Panc1 (cell line): ENCODE measurements at places on chromosomes 13 and 19. TPM values are rescaled to one million over a fixed set of nuclear protein-coding genes. Genes with fewer than 3 reads are reported as not detected.
A peak's percentile ranks its signal among the peaks of the same experiment; 100 is the strongest.

DNA sequence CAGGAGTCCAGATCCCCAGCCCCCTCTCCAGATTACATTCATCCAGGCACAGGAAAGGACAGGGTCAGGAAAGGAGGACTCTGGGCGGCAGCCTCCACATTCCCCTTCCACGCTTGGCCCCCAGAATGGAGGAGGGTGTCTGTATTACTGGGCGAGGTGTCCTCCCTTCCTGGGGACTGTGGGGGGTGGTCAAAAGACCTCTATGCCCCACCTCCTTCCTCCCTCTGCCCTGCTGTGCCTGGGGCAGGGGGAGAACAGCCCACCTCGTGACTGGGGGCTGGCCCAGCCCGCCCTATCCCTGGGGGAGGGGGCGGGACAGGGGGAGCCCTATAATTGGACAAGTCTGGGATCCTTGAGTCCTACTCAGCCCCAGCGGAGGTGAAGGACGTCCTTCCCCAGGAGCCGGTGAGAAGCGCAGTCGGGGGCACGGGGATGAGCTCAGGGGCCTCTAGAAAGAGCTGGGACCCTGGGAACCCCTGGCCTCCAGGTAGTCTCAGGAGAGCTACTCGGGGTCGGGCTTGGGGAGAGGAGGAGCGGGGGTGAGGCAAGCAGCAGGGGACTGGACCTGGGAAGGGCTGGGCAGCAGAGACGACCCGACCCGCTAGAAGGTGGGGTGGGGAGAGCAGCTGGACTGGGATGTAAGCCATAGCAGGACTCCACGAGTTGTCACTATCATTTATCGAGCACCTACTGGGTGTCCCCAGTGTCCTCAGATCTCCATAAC lies at the start of gene APOE:
Gene APOE (plus strand): TSS at position 360 of the 724 bp plus-strand sequence. CDS start 829 bp downstream, outside the sequence.
- H3K27me3 ChIP-seq, result no peaks in the 10 kb centered on the region
- peak within 1 kb of the TSS; percentile 51 for H3K4me3 ChIP-seq
- H3K4me1 ChIP-seq, result peaks cover 13% of the 10 kb centered on the region
- peak within 1 kb of the TSS; percentile 79 for H3K27ac ChIP-seq
- H3K36me3 ChIP-seq, result no peaks in the 10 kb centered on the region

DNA sequence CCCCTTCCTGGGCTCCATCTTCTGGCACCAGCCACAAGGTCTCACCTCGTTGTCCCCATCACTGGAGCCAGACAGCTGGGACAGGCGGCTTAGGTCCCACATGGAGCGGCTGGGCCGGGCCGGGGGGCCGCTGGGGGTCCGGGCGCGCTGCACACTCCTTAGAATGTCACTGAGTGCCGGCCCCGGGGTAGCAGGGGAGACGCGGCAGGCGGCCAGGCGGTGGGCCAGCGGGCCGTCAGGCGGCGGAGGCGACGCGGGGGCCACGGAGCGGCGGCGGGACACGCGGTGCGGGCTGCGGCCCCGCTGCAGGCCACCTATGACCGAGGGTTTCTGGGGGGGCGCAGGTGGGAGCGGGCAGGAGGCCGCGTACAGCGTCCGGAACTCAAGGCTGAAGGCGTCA lies 3.1 kb upstream of the SPACA4 start:
- H3K4me1 ChIP-seq, result no peaks in the 10 kb centered on the region
- no peak for DNase-seq
- no peaks in the 10 kb centered on the region for H3K27me3 ChIP-seq
- H3K27ac ChIP-seq, result no peak overlapping the region
- H3K36me3 ChIP-seq, result no peaks in the 10 kb centered on the region

DNA sequence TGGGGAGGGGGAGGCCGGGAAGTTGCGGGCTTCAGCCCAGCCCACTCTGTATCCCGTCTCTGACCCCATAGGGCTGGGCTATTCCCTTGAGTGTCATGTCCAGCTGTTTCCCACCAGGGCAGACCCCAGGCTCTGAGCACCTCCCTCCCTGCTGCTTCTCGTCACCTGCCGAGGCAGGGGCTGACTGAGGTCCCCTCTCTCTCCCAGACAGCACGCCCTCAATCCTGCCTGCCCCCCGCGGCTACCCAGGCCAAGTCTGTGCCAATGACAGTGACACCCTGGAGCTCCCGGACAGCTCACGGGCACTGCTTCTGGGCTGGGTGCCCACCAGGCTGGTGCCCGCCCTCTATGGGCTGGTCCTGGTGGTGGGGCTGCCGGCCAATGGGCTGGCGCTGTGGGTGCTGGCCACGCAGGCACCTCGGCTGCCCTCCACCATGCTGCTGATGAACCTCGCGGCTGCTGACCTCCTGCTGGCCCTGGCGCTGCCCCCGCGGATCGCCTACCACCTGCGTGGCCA lies 625 bp downstream of the F2RL3 start:
- H3K4me3 ChIP-seq, result no peak overlapping the region
- H3K27ac ChIP-seq, result no peak overlapping the region
- no peaks in the 10 kb centered on the region for H3K36me3 ChIP-seq
- no peaks in the 10 kb centered on the region for H3K4me1 ChIP-seq

DNA sequence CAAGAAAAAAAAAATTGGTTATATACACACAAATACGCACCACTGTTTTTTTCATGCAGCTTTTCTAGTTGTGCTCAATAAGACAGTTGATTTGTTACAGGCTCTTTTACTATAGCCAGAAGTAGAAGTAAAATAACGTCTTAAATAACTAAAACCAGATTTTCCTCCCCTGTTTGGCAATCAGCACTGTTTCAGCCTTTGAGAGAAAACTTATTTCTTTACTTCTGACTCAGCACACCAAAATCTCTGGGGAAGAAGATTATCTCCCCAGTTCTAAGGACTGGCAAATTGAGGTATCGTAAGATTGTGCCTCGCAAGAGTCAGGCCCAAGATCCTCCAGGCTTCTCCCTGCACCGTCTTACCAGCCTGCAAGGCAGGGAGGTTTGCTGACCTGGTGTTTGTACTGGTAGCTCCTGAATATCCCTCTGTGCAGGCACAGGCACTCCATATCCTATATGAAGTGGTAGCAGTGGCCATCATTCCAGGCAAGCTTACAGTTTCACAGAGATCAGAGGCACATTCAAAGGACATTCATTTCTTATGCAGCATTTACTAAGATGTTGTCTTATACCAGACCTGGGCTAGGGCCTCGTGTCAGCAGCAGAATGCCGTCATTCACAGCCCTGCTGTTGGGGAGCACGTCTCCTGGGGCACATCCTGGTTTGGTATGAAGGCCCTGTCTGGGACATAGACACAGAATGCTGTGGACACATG lies 268.2 kb downstream of the ZNF536 start:
- no peaks in the 10 kb centered on the region for H3K36me3 ChIP-seq
- DNase-seq, result no peak
- H3K27ac ChIP-seq, result no peak overlapping the region
- no peaks in the 10 kb centered on the region for H3K4me1 ChIP-seq
- H3K27me3 ChIP-seq, result peaks cover 6% of the 10 kb centered on the region; the same call in 1 of the 2 replicates

DNA sequence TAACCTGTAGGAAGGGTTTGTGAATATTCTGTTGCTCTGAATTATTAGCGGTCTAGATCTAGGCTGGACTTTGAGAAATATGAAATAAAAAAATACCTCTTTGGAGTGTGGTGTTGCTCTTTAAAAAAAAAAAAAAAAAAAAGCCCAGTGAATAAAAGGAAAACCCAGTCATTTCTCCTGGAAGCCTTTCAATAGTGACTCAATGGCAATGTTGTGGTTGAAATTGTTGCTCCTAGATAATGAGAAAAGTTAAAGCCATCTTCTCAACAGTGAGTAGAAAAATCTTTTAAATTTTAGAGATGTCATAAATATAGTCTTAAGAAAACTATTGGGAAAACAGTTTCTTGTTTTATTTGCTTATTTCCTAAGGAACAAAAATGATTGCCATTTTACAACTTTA lies 135.3 kb downstream of the RFC3 start:
- no peak overlapping the region for H3K4me3 ChIP-seq
- H3K4me1 ChIP-seq, result no peaks in the 10 kb centered on the region
- H3K27ac ChIP-seq, result no peak overlapping the region
- DNase-seq, result no peak

DNA sequence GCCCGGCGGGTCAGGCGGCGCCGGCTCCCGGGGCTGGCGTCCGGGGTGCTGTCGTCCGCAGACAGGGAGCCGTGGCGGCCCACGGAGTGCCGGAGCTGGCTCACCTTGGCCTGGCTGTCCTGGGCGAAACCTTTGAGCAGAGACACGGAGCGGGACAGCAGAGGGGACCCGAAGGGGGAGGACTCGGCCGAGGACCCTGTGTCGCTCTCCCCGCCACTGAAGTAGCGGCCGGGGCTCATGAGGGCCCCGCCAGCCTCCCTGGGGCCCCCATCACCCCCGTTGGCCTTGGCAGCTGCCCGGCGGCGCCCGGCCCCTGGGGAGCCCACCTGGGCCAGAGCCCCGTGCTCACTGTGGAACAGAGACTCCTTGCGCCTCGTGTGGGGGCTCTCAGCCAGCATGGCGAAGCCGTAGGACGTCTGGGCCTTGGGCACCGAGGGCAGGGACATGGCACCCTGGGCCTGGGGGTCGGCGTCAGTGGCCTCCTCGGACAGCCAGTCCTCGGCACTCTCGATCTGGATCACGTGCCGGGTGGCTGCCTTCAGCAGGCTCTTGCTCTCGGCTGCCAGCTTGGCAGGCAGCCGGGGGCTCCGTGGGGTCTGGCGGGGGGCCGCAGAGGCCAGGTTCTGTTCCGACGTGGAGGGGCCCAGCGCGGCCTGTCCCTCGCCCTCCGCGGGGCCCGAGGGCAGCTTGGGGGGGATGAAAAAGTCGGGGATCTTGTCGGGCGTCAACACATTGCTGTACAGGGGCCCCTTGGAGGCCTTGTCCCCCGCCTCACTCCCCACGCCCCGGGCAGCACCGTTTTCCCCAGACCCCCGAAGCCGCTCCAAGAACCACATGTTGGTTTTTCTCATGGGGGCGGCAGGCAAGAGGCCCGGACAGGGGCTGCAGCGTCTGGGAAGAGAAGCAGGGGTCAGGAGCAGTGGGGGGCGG lies 1.2 kb downstream of the C2CD4C start:
- H3K4me1 ChIP-seq, result peaks cover 26% of the 10 kb centered on the region
- no peaks in the 10 kb centered on the region for H3K27me3 ChIP-seq
- peak overlapping the region; percentile 34 for H3K4me3 ChIP-seq
- no peak overlapping the region for H3K27ac ChIP-seq

GRCh38 chr19:46489445-46490272 lies 6.0 kb downstream of the PNMA8B start:
- H3K27me3 ChIP-seq, result no peaks in the 10 kb centered on the region
- no peak for DNase-seq
- H3K4me3 ChIP-seq, result no peak overlapping the region
- no peaks in the 10 kb centered on the region; the same call in 1 of the 2 replicates for H3K4me1 ChIP-seq
- H3K27ac ChIP-seq, result no peak overlapping the region

- peak overlapping the region; percentile 86 for H3K4me3 ChIP-seq
- H3K27me3 ChIP-seq, result no peaks in the 10 kb centered on the region
- H3K36me3 ChIP-seq, result no peaks in the 10 kb centered on the region
- H3K27ac ChIP-seq, result peak overlapping the region; percentile 70
- DNase-seq, result no peak
Observed at GRCh38 chr19:14081797-14082674, 3.5 kb downstream of the C19orf67 start.

GRCh38 chr19:51398096-51398704 lies 7.8 kb upstream of the C19orf84 start:
- H3K27ac ChIP-seq, result no peak overlapping the region
- H3K4me3 ChIP-seq, result no peak overlapping the region
- no peaks in the 10 kb centered on the region for H3K27me3 ChIP-seq
- peaks cover 3% of the 10 kb centered on the region for H3K4me1 ChIP-seq
- DNase-seq, result no peak
- H3K36me3 ChIP-seq, result no peaks in the 10 kb centered on the region; the same call in 1 of the 2 replicates

DNA sequence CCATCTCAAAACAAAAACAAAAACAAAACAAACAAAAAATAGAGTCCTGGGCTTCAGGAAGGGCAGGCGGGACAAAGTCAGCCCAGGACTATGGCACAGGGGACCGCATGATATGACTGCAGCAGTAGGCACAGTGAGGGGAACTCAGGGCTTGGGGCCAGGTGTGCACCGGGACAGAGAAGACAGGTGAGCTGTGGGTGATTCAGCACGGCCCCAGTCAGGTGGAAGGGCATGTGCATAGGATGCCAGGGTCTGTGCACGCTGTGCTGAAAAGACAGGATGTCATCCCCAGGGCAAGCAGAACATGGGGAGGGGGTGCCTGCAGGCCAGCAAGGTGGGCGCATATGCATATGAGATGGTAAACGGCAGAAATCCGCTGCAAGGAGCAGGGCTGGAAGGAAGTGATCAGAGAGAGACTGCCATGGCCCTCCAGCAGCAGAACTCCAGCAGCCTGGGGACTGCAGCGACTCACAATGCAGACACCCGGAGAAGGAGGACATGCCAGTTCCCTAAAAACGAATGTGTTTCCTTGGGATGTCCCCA lies 15.0 kb downstream of the EPS15L1 start:
- H3K27ac ChIP-seq, result peak overlapping the region; percentile 29; the same call in 1 of the 2 replicates
- H3K4me1 ChIP-seq, result peaks cover 24% of the 10 kb centered on the region
- DNase-seq, result no peak
- no peaks in the 10 kb centered on the region for H3K27me3 ChIP-seq
- H3K4me3 ChIP-seq, result no peak overlapping the region

DNA sequence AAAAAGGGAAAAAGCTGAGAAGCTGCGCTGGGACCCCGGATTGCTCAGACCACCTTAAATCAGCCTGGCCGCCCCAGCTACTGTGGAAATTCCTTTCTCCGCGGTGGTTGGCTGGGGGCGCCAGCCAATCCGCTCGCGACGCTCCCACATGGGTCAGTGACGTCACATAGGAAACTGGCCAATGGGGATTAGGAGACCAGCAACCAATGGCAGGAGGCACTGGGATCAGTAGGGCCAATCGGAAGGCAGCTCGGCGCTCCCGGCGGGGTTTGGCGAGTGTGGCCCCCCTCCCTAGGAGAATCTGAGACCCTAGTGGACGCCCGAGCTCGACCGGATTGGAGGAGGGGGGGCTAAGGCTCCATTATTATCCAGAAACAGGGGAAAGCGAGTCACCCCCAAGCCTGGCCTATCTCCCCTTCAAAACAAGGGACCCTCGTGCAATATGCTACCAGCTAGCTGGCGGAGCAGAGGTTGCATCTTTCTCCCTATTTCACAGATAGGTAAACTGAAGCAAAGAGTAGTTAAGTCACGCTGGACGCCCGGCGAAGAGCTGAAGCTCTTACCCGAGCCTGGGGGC lies 6.5 kb upstream of the TLE2 start:
- peak; percentile 87 for DNase-seq
- H3K27me3 ChIP-seq, result no peaks in the 10 kb centered on the region
- H3K4me3 ChIP-seq, result peak overlapping the region; percentile 83
- no peaks in the 10 kb centered on the region for H3K36me3 ChIP-seq
- H3K4me1 ChIP-seq, result peaks cover 11% of the 10 kb centered on the region
- peak overlapping the region; percentile 90 for H3K27ac ChIP-seq

DNA sequence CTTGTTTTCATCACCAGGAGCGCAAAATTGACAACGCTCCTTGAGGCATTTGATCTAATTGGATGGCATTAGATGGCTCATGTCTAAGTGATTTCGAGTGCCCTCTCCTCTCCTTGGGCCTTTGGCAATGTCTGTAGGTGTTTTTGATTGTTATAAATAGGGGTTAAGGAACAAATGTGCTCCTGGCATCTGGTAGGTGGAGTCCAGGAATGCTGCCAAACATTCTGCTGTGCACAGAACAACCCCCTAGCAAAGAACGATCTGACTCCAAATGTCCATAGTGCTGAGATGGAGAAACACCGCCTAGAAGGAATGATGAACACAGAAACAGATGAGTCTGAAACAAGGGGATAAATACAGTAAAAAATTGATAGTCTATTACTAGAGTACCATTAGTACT lies 68.0 kb upstream of the C1QTNF9B start:
- H3K27me3 ChIP-seq, result peaks cover 2% of the 10 kb centered on the region; the same call in 1 of the 2 replicates
- H3K4me3 ChIP-seq, result no peak overlapping the region
- no peak overlapping the region for H3K27ac ChIP-seq
- no peaks in the 10 kb centered on the region for H3K4me1 ChIP-seq
- DNase-seq, result no peak

GRCh38 chr19:12364391-12365235 lies 870 bp downstream of the ZNF442 start:
- H3K27ac ChIP-seq, result peak overlapping the region; percentile 71
- H3K36me3 ChIP-seq, result no peaks in the 10 kb centered on the region
- DNase-seq, result no peak
- H3K4me3 ChIP-seq, result peak overlapping the region; percentile 82

Gene ZNF91
- 20.6 TPM for total RNA-seq
